Activated T-cell treated with anti-CD3 and anti-CD28 coated beads for 48 hours (primary cell): ENCODE measurements at places on chromosomes 2 and 18.

DNA sequence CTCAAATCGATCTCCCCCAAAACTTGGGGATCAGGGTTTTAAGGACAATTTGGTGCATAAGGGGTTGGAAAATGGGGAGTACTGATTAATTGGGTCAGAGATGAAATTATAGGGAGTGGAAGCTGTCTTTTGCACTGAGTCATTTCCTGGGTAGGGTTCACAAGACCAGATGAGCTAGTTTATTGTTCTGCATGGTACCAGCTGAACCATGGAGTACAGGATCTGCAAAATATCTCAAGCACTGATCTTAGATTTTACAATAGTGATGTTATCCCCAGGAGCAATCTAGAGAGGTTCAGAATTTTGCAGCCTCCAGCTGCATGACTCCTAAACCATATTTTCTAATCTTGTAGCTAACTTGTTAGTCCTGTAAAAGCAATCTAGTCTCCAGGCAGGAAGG, 73.1 kb downstream of the CPO start:
- DNase-seq = no peak

GRCh38 chr18:755506-755905, 43.1 kb upstream of the ENOSF1 start:
- DNase-seq = no peak

DNA sequence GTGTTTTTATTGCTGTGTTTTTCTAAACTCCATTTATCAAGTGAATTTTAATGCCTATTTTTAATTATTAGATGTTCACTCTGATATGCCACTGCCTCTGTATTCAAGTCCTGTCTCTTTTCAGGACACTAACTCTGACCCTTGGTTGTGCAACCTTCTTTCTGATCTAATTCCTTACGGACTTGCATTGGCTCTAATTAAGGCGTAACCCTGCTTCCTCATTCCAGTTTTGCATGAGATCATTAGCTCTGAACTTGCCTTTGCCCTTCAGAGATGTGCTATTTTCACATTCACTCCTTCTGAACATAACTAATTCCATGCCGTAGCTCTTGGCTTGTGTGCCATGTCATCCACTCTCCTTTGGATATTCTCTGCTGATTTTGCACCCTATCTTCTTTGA, 162.5 kb upstream of the TMEFF2 start:
- no peak for DNase-seq

DNA sequence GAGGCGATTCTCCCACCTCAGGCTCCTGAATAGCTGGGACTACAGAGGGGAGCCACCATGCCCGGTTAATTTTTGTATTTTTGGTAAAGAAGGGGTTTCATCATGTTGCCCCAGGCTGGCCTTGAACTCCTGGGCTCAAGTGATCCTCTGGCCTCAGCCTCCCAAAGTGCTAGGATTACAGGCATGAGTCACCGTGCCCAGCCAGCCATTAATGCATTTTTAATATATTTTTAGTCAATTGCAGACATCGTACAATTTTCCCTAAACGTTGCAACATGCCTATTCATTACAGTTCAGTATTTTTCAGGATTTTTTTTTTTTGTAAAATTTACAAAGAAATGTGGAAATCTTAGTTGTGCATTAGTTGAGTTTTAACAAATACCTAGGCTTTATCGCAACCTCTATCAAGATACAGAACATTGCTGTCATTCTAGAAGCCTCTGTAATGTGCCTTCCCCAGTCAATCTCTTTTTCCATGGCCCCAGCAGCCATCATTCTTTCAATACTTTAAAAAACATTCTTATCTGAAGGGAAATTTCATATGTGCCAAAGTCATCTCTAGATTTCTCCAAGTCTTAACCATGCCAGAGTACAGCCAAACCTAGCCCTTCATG, 14.7 kb downstream of the NABP1 start:
- no peak for DNase-seq

GRCh38 chr2:218028562-218029348, 26.0 kb upstream of the TNS1 start:
- DNase-seq = no peak

DNA sequence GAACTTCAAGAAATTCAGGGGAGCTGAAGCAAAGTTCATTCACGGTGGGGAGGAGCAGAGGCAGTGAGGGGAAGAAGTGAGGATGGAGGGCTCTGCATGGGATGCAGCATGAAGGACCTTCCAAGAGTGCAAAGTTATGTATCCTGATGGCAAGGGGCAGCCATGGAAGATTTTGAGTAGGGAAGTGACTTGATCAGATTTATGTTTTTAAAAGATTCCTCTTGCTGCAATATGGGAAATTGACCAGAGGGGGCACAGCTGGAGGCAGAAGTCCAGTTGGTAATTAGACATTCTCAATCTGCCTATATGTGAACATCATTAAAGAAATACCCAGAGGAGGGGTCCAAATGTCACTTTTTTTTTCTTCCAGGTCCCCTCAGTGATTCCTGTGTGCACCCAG, 21.5 kb upstream of the ANXA4 start:
- no peak for DNase-seq

DNA sequence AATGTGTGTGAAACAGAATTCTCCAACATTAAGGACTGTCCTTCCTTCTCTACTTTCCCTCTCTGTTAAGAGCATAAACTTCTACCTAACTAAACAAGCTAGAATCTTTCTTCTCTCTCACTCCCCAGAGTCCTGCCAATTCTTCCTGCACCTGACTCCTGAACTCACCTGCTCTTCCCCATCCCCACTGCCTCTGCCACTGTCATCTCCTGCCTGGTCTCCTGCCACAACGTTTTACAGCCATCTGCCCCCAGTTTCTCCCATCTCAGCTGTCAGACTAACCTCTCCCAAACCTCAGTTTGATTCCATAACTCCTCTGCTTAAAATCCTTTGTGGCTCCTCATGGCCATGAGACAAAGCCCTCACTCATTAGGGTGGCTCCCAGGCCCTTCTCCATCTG, 288.3 kb upstream of the FBXO11 start:
- no peak for DNase-seq

- no peak for DNase-seq
Measured at GRCh38 chr2:190379249-190379964, 28.7 kb upstream of the MFSD6 start.

DNA sequence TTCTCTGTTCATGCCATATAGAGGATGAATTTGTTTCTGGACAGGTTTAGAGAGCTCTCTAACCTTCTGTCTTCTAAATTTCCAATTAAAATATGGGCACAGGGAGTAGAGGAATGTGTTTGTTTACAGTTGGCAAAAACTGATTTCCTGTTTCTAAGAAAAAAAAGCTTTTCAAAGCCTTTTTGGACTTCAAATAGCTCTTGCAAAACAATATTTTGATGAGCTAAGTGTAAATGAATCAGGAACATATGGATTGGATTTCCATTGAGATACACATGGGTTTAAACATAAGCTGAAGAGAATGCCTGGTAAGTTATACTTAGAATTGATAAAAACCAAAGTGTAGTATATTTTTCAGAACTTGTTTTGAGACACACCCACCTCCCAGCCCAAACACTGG, 677.5 kb downstream of the NYAP2 start:
- no peak for DNase-seq

GRCh38 chr18:73980289-73980979, 167.2 kb downstream of the FBXO15 start:
- no peak for DNase-seq

- DNase-seq = no peak
Measured at GRCh38 chr2:96952016-96952750, 34.2 kb downstream of the FAM178B start.

DNA sequence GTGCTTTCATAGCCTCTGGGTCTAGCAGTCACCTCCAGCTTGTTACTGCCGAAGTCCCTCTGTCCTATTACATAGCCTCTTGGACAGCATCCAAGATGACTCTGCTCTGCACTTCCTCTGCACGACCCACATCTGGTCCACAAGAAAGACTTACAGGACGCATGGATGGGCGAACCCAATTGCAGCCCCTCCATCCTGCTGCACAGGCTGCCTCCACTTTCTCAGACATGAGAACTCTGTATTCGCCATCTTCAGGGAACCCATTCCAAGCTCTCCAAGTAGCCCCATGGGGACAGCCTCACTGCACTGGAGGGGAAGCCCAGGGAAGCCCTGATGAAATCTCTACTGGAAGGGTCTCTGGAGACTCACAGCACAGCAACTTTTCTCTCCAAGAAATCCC, 172.1 kb downstream of the GFPT1 start:
- DNase-seq = no peak

- DNase-seq = no peak
Measured at GRCh38 chr2:161613161-161613560, 11.1 kb upstream of the SLC4A10 start.

DNA sequence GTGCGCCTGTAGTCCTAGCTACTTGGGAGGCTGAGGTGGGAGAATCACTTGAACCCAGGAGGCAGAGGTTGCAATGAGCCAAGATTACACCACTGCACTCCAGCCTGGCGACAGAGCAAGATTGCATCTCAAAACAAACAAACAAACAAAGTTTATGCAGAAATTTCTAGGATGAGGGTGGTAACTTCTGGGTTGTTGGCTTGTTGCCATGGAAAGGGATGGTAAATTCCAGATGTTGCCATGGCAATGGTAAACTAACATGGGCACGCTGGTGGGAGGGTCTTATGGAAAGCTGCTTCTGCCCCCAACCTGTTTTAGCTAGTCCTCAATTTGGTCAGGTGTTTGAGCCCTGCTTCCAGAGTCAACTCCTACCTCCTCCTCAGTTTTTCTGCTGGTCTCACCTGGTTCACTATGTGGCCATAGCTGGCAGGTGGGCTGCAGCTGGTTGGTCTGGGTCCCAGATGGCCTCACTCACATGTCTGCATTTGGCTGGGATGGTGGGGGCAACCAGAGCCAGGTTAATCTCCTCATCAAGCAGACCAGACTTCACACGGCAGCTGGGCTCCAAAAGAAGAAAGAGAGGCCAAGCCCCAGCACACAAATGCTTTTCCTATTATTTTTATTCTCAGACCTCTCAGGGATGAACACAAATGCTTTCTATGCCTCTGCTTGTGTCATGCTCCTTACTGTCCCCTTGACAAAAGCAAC, 26.6 kb upstream of the TEX44 start:
- no peak for DNase-seq

- DNase-seq = no peak
Measured at GRCh38 chr2:165815299-165816141, 21.5 kb upstream of the GALNT3 start.

- no peak for DNase-seq
Measured at GRCh38 chr2:152363936-152364335, 29.0 kb downstream of the FMNL2 start.

- DNase-seq = peak; percentile 61
Measured at GRCh38 chr2:230660294-230661060, 52.2 kb upstream of the CAB39 start.

DNA sequence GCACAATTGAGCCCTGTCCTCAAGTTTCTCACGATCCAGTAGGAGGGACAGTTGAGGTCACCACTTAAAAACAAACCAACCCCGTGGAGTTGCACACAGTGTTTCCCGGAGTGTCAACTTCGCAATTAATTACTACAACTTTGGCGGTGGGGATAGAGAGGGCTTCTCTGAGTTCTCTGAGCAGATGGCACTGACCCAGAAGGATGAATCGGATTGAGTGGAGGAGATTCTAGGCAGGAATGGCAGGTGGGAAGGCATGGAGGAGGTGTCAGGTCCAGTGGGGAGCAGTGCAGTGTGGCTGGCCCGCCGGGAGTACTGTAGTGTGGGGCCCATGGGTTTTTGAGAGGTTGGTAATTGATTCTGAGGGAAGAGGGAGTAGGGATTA, 12.0 kb downstream of the SIX3 start:
- no peak for DNase-seq

- DNase-seq = no peak
Measured at GRCh38 chr18:35073186-35074105, 32.2 kb downstream of the MAPRE2 start.

- DNase-seq = no peak
Measured at GRCh38 chr18:48889115-48889941, 61.4 kb downstream of the SMAD7 start.
